ENCODE measurements at places on chromosomes 7 and 10. TPM values are rescaled to one million over a fixed set of nuclear protein-coding genes. Genes with fewer than 3 reads are reported as not detected.

The RBP3 gene
- total RNA-seq = not detected

The CRTAC1 gene
- not detected for total RNA-seq

The HIF1AN gene
- 10.3 TPM for total RNA-seq

The RARRES2 gene
- 0.17 TPM for total RNA-seq

The ARHGEF35 gene
- total RNA-seq = 15.7 TPM

The LIPJ gene
- total RNA-seq = not detected

The CALML3 gene
- 173 TPM for total RNA-seq

The FRA10AC1 gene
- 10.8 TPM for total RNA-seq

The NFKB2 gene
- total RNA-seq = 73.5 TPM

The JAKMIP3 gene
- total RNA-seq = 0.50 TPM

The LRIT1 gene
- not detected for total RNA-seq

The SLC4A2 gene
- total RNA-seq = 138 TPM

The HGF gene
- not detected for total RNA-seq

The C10orf67 gene
- 0.16 TPM for total RNA-seq

The RBM20 gene
- total RNA-seq = 0.07 TPM

The SPDYE2 gene
- total RNA-seq = not detected

The ITPRID1 gene
- total RNA-seq = not detected

The ARHGAP22 gene
- 24.9 TPM for total RNA-seq

The TMEM176B gene
- total RNA-seq = not detected

The VAX1 gene
- total RNA-seq = not detected

The ZNF488 gene
- total RNA-seq = 0.67 TPM

The SLC26A3 gene
- total RNA-seq = not detected

The MYL10 gene
- not detected for total RNA-seq

The MSMB gene
- total RNA-seq = not detected

The OR2A1 gene
- total RNA-seq = 0.17 TPM

The UCN3 gene
- total RNA-seq = not detected

The SLC18A3 gene
- total RNA-seq = not detected

The SFR1 gene
- total RNA-seq = 5.8 TPM

The JMJD1C gene
- total RNA-seq = 94.0 TPM

The OPN4 gene
- total RNA-seq = not detected

The CLRN3 gene
- total RNA-seq = not detected

The NUTM2E gene
- 0.16 TPM for total RNA-seq

The GNAI1 gene
- total RNA-seq = 47.1 TPM

Data from mammary epithelial cell (primary cell).